ENCODE measurements at places on chromosomes 12 and 14.

DNA sequence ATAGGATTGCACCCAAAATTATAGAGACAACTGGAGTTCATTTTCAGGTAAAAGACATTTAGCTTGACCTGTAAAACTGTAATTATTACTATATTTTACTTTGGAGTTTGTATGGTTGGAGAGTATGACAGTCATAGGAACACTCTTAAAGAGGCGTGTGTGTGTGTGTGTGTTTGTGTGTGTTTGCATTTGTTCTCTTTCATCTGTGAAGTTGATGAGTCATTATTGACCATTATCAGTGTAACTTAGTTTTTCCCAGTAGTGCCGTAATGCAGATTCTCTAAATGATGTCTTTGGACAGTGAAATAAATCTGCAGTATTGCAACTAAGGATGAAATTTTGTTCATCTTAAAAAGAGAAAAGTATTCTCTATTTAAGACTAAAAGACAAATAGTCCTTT is 13.0 kb downstream of the WASHC4 start:
- DNase-seq = no peak

- no peak for DNase-seq
Measured at GRCh38 chr14:77260631-77261030, 10.4 kb downstream of the NGB start.

DNA sequence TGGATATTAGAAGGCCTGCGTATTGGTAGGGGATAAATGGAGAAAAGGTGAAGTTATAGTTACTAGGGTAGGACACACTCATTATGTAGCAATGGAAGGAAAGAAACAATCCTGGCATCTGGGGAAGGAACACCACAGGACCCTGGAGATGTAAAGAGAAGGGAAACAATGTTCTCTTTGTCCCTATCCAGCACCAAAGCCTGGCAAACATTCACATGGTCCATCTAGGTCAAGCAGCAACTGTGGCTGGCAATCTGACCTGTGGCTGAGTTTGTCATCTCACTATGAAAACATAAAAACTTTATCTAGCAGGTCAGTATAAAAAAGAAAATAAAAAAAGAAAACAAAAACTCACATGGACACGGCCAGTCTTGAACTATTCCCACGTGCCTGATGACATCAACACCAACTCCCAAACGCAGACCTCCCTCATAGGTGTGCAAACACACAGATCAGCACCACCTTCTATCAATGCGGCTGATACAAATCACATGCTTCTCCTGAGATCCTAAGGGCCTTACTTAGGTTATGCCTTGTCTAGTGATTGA is 2.6 kb downstream of the POMT2 start:
- no peak for DNase-seq

DNA sequence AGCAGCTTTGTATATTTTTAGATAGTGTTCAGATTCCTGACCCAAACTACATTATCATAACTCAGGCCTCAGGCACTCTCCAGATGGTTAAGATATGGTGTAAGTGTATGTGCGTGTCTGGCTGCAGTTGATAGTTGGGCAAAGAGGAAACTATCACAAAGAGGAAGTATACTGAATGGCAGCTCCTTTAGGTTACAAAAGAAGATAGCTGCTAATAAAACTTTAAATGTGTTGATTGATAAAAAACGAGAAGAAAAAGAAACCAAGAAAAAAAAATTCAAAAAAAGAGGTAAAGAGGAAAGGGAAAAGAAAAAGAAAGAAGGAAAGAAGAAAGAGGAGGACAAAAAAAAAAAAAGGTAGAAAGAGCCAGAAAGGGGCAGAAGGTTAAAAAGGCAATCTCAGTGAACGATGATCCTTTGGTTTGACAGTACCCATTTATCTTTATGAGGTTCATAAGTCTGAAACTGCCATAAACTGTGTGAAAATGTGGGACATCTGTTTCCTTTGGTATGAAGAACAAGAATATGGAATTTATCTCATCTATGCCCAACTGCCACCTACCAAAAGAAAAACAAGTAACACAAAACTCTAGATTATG is 42.2 kb downstream of the TAOK3 start:
- DNase-seq = no peak

GRCh38 chr14:34300882-34301734 is 160.9 kb downstream of the SPTSSA start:
- no peak for DNase-seq

DNA sequence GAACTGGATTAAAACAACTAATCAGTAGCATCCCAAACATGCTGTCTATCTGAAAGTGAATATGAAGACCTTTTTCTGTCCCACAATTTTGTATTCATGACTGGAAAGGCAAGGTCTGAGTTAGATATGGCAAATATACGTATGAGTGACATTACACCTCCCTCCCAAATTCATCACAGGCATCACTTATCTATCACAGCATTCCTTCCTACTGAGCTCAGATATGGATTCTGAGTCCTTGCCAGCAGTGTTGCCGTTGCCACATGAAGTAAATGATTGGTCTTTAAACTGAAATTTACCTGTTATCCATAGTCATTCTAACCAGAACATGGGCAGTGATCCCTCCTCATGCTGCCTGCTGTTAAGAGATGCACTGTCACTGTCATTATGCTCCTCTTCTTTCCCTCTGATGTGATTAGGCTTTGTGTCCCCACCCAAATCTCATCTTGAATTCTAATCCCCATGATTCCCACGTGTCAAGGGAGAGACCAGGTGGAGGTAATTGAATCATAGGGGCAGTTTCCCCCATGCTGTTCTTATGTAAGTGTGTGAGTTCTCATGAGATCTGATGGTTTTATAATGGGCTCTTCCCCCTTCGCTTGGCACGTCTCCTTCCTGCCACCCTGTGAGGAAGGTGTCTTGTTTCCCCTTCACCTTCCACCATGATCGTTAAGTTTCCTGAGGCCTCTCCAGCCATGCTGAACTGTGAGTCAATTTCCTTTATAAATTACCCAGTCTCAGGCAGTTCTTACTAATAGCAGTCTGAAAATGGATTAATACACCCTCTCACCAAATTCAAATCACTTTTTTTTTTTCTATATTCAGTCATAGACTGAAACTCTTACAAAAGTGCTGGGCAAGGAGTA is 288.4 kb downstream of the NUAK1 start:
- no peak for DNase-seq

GRCh38 chr14:59455411-59455810 is 9.8 kb downstream of the GPR135 start:
- DNase-seq = no peak

- no peak for DNase-seq
Measured at GRCh38 chr14:75181293-75182062, 5.1 kb upstream of the TMED10 start.

- no peak for DNase-seq
Measured at GRCh38 chr14:97642631-97643030, 845.4 kb downstream of the VRK1 start.

GRCh38 chr12:102107970-102108369 is 11.9 kb downstream of the NUP37 start:
- DNase-seq = no peak

DNA sequence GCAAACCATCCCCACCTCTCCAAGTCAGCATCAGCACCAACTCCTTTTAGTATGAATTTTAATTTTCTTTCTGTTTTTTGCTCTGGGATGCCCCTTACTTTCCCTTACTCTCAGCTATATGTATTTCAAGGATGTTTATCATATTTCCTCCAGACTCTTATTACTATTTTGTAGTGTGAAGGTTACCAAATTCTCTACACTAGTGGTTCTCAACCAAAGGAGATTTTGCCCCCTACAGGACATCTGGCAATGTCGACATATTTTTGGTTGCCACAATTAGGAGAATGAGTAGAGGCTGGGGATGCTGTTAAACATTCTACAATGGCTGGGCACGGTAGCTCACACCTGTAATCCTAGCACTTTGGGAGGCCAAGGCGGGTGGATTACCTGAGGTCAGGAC is 29.1 kb upstream of the SOS2 start:
- DNase-seq = no peak

DNA sequence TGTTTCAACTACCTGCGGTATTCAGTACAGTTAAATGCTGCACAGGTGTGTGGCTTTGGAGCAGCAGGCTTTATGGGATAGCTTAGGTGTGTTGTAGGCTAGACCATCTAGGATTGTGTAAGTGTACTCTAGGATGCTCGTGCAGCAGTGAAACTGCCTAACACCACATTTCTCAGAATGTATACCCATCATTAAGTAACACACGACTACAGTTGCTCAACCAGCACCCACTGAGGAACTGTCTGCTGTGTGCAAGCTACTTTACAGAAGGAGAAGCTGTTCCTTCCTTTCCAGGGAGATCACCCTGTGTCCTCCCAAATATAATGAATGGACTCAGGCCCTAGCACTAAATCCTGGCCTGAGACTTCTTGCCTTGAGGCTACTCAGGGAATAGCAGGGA is 94.8 kb downstream of the SLC24A4 start:
- no peak for DNase-seq

DNA sequence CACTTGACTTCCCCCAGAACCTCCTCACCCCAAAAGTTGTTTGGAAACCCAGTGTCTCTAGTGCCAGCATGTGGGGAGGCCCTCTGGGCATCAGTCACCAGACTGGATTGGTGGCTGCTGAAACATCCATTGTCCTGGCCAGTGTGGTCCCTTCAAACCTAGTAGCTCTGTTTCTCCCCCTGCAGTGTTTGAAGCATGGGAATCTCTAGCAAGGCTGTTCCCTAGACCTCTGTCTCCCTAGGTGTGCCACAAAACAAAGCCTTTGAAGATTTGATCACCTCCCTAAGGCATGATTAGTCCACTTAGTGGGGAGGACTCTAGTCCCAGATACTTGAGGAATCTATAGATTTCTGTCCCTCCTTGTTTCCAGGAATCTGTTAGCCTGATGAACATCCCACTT is 60.3 kb downstream of the ARF6 start:
- DNase-seq = no peak
